Hair follicular keratinocyte (primary cell): ENCODE measurements at places on chromosomes 4 and X. TPM values are rescaled to one million over a fixed set of nuclear protein-coding genes. Genes with fewer than 3 reads are reported as not detected.

Gene DKK2
- not detected in 2 replicates for total RNA-seq

Gene PPEF2
- not detected in 2 replicates for total RNA-seq

Gene PNMA3
- total RNA-seq: 0.04 and 0.08 TPM in 2 replicates

Gene NDST4
- not detected in 2 replicates for total RNA-seq

Gene MMRN1
- total RNA-seq: not detected in 2 replicates

Gene STBD1
- total RNA-seq: 2.0 and 3.4 TPM in 2 replicates

Gene WDR17
- total RNA-seq: 0.16 and 1.4 TPM in 2 replicates

Gene NUDT11
- total RNA-seq: 11.3 and 12.5 TPM in 2 replicates

Gene CENPI
- total RNA-seq: 9.1 and 14.7 TPM in 2 replicates

Gene CD40LG
- not detected in 2 replicates for total RNA-seq

Gene RTL9
- 0.04 and 0.08 TPM in 2 replicates for total RNA-seq

Gene RTL5
- not detected in 2 replicates for total RNA-seq

Gene TXK
- not detected in 2 replicates for total RNA-seq

Gene P2RY10
- not detected in 2 replicates for total RNA-seq

Gene METAP1
- 75.6 and 76.7 TPM in 2 replicates for total RNA-seq

Gene CXorf58
- total RNA-seq: 0.23 TPM in 1 of 2 replicates, not detected in the other

Gene ANXA3
- 422 and 547 TPM in 2 replicates for total RNA-seq

Gene SPRY1
- 3.1 and 4.6 TPM in 2 replicates for total RNA-seq

Gene AMBN
- total RNA-seq: not detected in 2 replicates

Gene MAGEA6
- not detected in 2 replicates for total RNA-seq

Gene FAM9B
- total RNA-seq: not detected in 2 replicates

Gene CNGA1
- 0.08 and 0.19 TPM in 2 replicates for total RNA-seq

Gene PCDH18
- total RNA-seq: under 0.01 and 0.42 TPM in 2 replicates

Gene NLGN3
- total RNA-seq: not detected in 2 replicates

Gene CT45A2
- total RNA-seq: not detected in 2 replicates

Gene GASK1B
- 2.6 and 4.2 TPM in 2 replicates for total RNA-seq

Gene LRRC66
- total RNA-seq: 0.04 and 0.08 TPM in 2 replicates

Gene VSIG1
- total RNA-seq: 0.68 and 0.70 TPM in 2 replicates

Gene CYP2U1
- 1.1 and 1.9 TPM in 2 replicates for total RNA-seq

Gene KCNE5
- 0.23 TPM in 1 of 2 replicates, not detected in the other for total RNA-seq

Gene PGAM4
- total RNA-seq: not detected in 2 replicates

Gene BEND4
- total RNA-seq: not detected in 2 replicates

Gene BEX5
- 2.1 and 3.9 TPM in 2 replicates for total RNA-seq
